ENCODE measurements at places on chromosomes 13 and 19. TPM values are rescaled to one million over a fixed set of nuclear protein-coding genes. Genes with fewer than 3 reads are reported as not detected.

The RASAL3 gene
- not detected for total RNA-seq

The KLK2 gene
- not detected for total RNA-seq

The SELENOV gene
- not detected for total RNA-seq

GRCh38 chr19:1355568-1356507, 27.9 kb upstream of the NDUFS7 start:
- no peak for DNase-seq

DNA sequence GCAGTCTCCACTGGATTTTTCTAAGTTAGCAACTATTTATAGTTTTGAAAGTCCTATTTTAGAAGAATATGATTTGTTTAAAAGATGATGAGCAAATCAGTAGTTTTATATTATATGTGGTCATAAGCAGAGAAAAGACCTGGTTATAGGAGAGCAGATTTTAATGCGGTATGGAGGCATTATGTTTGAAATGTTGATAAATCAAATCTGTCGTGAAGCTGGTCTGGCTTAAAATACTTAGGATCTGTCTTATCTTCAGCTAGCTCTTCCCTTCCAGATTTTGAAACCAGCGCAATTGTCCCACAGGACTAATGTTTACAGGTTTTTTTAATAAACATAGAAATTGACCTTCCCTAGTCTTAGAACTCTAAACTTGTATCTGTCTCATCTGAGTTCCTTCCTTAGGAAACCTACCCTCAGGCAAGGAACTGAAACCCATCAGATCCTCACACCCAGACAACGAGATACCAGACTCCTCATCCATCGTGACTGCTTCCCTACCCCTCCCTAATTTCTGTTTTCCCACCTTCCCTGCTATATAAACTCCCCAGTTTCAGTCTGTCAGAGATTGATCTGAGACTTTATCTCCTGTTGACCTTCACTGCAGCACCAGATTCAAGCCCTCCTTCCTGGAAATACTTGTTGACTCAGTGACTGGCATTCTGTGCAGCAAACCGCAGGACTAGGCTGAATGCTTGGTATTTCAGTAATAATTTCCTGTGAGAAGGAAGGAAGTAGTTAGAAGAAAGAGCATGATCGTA, 37.8 kb upstream of the CXCL17 start:
- peak; percentile 31 for DNase-seq

DNA sequence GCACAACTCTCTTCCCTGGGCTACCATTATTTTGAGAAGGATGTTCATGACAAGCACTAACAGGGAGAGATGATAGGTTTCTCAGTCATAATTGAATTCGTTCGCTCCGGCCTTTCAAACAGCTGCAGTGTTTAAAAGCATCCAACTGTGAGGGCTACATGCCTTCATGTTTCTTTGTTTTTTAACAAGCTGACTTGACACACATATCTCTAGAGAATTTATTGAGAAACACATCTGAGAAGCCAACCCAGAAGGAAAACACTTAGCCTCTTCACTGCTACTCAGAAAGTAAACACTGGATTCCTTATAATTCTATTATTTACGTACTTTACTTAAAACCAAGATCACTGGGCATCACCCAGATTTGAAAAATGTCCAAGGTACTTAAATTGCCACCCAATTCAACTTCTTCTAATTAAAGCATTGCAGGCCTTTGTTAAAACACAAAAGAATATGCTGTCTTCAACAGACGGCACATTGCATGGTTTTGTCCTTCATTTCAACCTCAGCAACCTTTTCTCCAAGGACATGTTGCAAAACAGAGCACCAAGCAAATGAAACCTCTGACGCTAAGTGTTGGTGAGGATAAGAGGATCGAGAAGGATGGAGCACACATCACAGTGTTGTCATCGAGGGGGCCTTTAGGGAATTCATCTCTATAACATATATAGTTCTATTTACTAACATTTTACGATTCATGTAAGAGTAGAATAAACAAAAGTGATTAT, 75.8 kb downstream of the TBC1D4 start:
- no peak for DNase-seq

DNA sequence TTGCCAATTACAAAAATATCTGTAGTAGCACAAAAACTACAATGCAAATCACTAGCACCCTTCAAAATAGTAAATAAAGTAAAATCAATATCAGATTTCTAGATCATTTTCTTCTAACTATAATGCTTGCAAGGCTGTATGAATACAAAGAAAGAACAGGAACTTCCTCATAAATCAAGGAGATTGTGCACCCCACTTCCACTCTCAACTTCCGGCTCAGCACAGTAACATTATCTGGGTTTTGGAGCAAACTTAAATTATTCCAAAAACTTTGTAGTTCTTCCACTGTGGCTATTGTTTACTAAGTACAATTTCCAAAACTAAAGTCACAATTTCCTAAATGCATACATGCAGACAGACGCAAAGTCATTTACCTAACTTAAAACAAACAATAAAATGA, 778.3 kb upstream of the SLC10A2 start:
- no peak for DNase-seq

DNA sequence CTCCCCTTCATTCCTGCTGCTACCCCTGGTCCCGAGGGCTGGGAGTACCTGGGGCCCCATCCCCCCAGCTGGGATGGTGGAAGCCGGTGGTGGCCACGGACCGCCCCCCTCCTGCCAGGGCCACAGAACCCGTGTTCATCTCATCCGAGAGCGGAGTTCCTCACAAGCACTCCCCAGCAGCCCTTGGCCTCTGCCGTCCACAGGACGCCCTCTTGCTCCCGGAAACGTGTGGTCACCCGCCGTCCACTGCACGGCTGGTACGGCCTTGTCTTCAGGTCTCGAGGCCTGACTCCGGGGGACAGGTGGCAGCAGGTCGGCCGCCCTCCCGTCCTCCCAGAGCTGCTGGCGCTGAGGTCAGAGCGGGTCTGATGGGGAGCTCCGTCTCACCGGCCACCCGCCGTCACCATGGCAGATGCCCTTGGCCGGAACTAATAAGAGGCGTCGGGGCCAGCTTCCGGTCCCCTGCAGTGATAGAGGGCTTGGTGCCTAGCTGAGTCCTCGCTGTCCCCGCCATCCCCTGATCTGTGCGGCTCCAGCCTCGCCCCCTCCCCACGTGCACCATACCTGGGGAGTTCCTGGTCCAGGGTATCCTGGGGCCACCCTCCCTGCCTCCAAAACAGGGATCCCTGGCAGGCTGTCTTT, 16.5 kb upstream of the CSNK1G2 start:
- no peak for DNase-seq

- DNase-seq = no peak
Observed at GRCh38 chr13:26007261-26008125, 44.3 kb downstream of the SHISA2 start.

GRCh38 chr13:79346300-79346914, 59.6 kb downstream of the RBM26 start:
- DNase-seq = no peak

Data from MCF 10A (cell line).